ENCODE measurements at places on chromosomes 16 and 17.

- DNase-seq, result peak; percentile 93
Observed at GRCh38 chr17:44279666-44280391, 11.9 kb upstream of the SLC4A1 start.

DNA sequence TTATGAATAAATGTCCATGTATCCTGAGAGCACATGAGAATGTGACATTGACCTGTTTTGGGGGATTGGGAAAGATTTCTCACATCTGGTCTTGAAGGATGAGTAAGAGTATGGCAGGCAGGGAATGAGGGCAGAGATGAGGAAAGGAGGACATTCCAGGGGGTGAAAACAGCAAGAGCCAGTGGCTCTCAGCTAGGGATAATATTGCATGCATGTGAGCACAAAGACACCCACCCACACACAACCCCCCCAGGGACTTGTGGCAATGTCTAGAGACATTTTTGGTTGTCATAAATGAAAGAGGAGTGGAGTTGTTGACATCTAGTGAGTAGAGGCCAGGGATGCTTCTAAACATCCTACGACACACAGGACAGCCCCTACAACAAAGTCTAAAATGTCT lies 6.0 kb downstream of the MYO1D start:
- DNase-seq, result peak; percentile 89

DNA sequence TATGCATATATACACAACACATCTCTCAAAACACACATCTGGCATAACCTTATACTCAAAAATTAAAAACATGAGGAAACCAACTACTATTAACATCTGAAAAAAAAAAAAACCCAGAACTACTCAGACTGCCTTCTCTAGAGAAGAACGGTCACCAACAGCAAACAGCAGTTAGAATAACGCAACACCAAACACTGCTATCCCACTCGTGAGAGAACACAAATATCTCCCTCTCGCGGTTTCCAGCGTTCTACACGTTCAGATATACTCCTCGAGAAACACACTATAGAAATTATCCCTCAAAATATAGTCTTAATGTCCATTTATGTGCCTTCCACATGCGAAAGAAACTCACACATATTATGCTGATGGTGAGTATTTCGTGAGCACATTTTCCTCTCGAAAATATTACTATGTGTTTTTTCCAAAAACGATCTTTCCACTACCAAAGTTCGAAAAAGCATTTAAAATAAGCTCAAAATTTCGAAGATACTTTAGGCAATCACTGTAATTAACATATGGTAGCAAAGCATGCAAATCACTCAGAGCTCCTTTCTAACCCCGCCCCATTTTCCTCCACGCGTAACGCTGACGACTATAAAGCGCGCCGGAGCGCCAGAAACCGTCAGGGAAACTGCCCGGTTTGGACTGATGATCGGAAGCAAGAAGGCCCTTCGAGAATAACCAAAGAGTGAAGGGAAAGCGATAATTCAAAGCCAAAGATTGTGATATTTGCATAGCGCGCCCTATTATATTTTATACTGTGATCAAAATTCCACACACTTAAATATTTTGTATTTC lies 60.1 kb downstream of the TEX14 start:
- peak; percentile 98 for DNase-seq

GRCh38 chr17:42618442-42619150 lies 9.1 kb downstream of the TUBG1 start:
- DNase-seq, result no peak

DNA sequence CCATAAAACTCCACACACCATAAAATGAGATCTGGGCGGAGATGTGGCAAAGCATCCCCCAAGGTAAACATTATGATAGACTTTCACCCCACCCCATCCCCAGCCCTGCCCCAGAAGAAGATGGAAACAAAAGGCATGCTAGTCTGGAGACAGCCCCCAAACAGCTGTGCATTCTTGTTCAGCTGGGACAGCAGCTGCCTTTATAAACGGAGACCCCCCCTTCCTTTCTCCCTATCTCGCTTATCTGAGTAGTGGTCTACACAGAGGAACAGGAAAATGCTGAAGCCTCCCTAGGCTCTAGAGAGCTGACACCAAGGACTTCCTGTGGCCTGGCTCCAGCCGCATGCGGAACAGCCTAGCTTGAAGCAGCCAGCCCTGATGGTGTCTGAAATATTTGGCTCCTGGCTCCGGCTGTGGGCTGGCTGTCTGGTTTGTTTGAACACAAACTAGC lies 190.3 kb upstream of the ANKFN1 start:
- DNase-seq, result no peak

DNA sequence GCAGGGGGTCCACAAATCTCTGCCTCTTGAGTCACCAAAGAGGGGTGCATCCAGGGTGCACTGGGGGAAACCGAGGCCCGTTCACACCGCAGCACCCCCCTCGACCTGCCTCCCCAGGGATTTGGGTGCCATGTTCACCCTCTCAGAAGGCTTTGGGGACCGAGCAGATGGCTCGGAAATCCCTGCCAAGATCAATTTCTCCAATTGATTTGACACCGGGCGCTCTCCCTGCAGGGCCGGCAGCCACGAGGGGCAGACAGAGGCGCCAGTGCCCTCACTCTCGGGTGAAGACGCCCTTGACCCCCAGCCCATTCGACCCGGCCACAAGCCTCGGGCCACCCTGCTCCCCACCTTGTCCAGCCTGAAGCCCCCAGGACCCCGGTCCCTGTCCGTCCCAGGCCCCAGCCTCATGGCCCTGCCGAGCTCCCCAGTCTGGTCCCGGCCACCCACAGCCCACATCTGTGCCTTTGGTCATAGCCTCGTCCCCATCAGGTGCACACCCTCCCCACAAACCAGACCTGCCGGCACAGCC lies 9.3 kb downstream of the SSTR5 start:
- no peak for DNase-seq

DNA sequence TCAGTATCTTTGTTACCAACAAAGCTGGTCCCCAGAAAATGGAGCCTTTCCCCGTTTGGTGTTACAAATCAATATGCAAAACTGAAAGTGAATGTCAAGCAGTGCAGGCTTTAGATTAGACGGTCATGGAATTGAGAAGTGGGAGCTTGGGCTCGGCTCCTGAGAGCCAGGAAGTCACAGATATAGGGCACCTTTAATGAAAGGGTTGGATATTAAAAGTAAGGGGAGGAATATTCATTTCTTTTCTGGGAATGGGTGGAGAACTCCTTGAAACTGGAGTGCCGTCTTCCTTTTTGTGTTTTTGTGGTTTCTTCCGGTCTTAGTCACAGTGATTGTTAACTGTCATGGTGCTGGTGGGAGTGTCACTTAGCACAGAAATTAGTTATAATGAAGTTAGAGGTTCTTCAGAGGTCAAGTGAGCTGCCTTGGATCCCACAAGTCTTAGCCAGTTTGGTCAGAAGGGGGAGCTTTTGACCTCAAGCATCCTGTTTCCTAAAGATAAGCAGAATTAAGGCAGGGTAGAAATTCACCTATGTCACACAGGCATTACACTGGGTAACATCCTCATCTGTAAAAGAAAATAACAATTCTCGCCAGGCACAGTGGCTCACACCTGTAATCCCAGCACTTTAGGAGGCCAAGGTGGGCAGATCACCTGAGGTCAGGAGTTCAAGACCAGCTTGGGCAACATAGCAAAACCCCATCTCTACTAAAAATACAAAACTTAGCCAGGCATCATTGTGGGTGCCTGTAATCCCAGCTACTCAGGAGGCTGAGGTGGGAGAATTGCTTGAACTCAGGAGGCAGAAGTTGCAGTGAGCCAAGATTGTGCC lies 9.6 kb upstream of the EIF1 start:
- peak; percentile 66 for DNase-seq

Data from GM23248 (cell line).